ENCODE measurements at places on chromosomes 1 and 21. TPM values are rescaled to one million over a fixed set of nuclear protein-coding genes. Genes with fewer than 3 reads are reported as not detected.

- DNase-seq: no peak
Observed at GRCh38 chr1:199447906-199448305, 579.6 kb upstream of the NR5A2 start.

GRCh38 chr1:157844089-157844830 is 2.7 kb upstream of the CD5L start:
- no peak for DNase-seq

- no peak for DNase-seq
Observed at GRCh38 chr1:235898126-235898525, 31.4 kb upstream of the LYST start.

- no peak for DNase-seq
Observed at GRCh38 chr1:14706631-14707030, 108.1 kb downstream of the KAZN start.

Gene GPA33
- 0.15 TPM for total RNA-seq

Gene RLF
- 12.6 TPM for total RNA-seq

Gene LENEP
- not detected for total RNA-seq

- DNase-seq: peak; percentile 44
Observed at GRCh38 chr1:223207293-223208066, 64.4 kb upstream of the TLR5 start.

DNA sequence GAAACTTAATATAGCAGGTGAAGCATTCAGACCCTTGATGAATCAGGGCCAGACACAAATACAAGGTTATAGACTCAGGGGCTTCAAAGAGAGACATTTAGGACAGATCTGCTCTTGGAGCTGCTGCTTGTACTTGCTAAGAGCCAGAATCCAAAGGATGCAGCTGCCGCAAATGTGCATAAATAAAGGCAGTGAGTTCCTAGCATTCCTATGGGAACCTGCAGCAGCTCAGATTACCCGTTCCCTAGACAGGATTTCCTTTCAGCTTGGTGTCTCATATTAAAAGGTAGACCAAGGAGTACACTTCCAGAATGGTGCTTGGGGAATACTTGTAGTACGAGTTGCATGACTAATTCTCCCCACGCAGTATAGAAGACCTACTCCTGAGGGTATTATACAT is 9.7 kb upstream of the LRRC53 start:
- no peak for DNase-seq

GRCh38 chr1:27137544-27138075 is 17.3 kb downstream of the SLC9A1 start:
- DNase-seq: no peak

Gene BACH1
- 57.3 TPM for total RNA-seq

GRCh38 chr21:38958323-38958705 is 152.6 kb downstream of the ETS2 start:
- no peak for DNase-seq

DNA sequence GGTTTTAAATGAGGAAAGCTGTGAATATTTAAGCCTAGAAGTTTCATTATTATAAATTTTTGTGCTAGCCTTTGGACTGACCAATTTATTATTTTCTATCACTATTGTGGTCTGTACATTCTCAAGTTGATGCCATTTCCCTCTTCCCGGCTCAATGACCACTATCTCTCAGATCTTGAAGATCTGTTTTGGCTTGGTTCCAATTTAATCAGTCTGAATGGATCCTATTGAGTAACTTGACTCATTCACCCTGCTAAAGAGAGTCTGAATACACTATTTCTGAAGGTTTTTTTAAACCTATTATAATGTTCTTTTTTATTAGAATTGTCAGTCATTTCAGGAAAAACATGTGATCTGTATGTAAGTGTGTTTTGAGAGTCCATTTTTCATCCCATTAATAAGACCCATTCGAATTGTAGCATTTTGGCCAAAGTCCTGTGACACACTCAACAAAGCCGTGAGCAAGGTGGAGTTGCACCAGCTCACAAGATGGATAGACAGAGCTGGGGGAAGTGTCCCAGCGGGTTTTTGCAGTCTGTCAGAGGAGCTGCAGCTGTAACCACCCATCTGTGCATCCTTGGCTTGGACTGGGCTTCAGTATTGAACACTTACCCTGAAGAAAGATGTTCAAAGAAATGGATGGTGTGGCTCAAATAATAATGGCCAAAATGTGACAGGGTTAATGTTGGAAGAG is 145.6 kb downstream of the NFIA start:
- no peak for DNase-seq

Gene LBR
- total RNA-seq: 19.4 TPM

DNA sequence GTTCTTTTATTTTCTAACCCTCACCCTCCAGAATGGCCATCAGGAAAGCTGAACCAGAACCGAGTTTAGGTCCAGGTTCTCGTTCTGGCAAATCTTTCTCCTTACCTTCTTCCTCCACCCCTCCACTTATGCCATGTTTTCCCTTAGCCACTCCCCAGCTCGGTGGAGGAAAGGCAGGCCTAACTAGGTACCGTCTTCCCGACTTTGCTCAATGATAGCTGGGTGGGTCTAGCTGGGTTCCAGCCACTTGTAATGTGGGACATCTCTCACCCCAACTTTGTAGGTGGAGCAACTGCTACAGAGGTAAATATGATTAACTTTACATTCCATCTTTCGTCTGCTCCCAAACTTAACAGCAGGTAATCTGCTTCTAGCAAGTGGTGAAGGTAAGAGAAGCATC is 646 bp downstream of the BNIPL start:
- no peak for DNase-seq

- DNase-seq: no peak
Observed at GRCh38 chr1:90729504-90730242, 12.6 kb upstream of the BARHL2 start.

- no peak for DNase-seq
Observed at GRCh38 chr1:161174911-161175310, 2.4 kb downstream of the B4GALT3 start.

Gene FCER1G
- total RNA-seq: 2.0 TPM

Gene PAQR6
- 1.2 TPM for total RNA-seq

Gene ACKR1
- total RNA-seq: 10.1 TPM

Gene TGFB2
- 13.1 TPM for total RNA-seq

Gene XCL2
- not detected for total RNA-seq

DNA sequence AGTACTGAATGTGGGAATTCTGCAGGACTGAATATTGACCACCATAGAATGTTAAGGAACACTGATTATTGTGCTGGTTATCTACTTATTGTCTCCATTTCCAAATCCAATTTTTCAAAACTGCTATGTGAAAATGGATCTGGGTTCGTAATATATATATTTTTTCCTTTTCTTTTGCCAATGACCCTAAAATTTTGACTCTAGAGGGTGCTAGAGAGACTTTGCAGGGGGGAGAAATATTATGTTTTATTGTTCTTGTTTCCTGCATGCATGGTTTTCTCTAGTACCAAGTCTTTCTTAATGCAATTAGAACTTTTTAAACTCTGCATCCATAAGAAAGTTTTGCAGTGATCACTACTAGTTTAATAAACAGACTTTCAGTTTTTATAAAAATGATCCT is 1256.9 kb downstream of the BRINP3 start:
- DNase-seq: no peak

Data from heart right ventricle (tissue), 16 donors.